ENCODE measurements at places on chromosomes 7 and 10.

DNA sequence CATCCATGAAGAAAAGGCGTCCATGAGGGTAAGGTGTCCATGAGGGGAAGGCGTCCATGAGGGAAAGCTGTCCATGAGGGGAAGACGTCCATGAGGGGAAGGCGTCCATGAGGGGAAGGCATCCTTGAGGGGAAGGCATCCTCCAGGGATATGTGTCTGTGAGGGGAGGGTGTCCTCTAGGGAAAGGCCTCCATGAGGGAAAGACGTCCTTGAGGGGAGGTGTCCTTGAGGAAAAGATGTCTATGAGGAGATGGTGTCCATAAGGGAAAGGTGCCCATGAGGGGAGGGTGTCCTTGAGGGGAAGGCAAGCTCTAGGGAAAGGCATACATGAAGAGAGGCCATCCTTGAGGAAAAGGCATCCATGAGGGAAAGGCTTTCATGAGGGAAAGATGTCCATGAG is 92.6 kb downstream of the INPP5A start:
- no peak for DNase-seq

GRCh38 chr10:133158756-133159610 is 1.0 kb upstream of the KNDC1 start:
- peak; percentile 15 for DNase-seq

GRCh38 chr7:100705320-100705752 is 585 bp upstream of the POP7 start:
- peak; percentile 67 for DNase-seq

DNA sequence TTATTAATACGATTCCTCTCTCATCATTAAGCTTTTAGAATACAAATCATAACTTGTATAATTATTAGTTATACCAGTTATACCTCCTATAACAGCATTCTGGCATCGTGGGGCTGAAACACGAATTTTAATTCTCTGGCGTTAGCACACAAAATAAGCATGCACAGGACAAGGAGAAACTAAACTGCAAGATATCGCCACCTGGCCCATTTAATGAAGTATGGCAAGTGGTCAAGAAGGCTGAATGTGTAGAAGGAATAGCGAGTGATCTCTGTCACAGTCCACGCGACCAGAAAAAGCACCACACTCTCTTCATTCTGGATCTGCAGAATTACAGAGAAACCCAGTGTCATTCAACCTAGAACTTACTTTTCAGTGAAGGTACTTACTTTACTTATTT is 18.1 kb downstream of the HACD1 start:
- DNase-seq = peak; percentile 19

- peak; percentile 21 for DNase-seq
Measured at GRCh38 chr10:131786756-131787605, 113.8 kb upstream of the PPP2R2D start.

- DNase-seq = no peak
Measured at GRCh38 chr7:154592388-154592787, 410.5 kb downstream of the PAXIP1 start.

DNA sequence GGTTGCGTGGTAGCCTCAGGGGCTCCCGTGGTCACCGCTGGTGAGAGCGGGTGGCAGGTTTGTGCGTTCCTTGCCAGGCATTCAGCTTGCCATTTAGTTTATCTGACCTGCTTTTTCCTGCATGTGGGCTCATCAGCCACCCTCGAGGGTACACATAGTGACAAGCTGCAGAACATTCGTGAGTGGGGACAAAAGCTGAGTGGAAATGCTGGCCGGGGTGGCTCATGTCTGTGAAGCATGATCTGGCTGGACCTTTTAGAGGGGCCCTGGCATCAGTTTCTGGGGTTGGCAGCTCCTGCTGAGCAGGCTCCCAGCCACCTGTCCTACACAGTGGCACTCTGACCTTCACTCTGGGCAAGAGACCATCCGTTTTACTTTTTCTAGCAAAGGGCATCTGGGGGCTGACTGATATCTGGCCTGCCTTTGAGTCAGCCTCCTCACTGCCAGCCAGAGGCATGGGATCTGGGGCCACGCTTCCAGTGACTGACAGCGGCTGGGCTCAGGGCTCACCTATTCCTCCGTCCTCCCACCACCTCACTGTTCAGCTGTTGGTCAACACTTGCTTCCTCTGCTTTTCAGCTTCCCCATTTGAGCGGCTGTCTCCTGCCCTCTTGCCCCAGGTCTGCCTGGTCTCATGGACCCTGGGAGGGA is 75.0 kb downstream of the LANCL2 start:
- no peak for DNase-seq

GRCh38 chr7:2717293-2718261 is 29.6 kb downstream of the AMZ1 start:
- DNase-seq = no peak

DNA sequence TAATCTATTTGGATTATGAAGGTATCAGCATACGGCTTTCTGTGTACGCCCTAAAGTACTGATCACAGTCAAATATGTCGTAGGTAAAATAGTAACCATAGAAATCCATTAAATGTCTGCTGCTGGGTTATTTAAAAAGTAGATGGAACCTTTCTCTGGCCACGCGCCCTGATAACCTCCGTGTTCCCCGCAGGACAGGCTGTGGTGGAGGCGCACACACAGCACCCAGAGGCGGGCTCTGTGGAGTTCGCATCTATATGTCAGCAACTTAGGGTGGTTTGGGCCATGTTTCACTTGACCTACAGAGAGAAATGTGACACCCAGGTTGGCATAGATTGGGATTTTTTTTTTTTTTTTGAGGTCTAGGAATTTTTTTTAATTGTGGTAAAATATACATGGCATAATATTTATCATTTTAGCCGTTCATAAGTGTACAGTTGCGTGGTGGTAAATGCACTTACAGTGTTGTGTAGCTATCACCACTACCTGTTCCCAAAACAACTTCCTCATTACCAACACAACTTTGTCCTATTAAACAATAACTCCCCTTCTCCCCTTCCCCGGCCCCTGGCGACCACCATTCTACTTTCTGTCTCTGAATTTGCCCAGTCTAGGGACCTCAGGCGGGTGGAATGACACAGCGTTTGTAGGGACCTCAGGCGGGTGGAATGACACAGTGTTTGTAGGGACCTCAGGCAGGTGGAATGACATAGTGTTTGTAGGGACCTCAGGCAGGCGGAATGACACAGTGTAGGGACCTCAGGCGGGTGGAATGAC is 15.4 kb downstream of the PPP2R2D start:
- no peak for DNase-seq

DNA sequence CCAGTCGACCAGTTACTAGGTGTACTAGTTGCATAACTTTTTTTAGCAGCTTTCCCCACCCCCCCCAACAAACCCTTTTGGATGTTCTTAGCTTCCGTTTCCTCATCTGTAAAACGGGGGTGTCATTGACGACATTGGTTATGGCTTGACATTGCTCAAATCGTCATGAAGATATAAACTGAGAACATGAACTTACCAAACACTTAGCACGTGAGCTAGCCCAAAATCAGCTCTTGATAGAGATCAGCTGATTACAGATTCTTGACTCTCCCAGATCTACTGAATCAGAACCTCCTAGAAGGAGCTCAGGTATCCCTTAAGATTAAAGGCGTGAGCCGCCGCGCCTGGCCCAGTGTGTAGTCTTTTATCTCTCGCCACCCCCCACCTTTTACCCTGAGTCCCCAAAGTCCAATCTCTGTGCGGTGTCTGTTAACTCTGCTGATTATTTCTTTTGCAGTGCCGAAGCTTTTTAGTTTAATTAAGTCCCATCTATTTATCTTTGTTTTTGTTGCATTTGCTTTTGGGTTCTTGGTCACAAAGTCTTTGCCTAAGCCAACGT is 1.0 kb upstream of the GNA12 start:
- DNase-seq = no peak

GRCh38 chr7:157651366-157652160 is 314.8 kb downstream of the DNAJB6 start:
- DNase-seq = no peak

GRCh38 chr10:88091490-88092061 is 228.2 kb downstream of the PTEN start:
- DNase-seq = no peak

DNA sequence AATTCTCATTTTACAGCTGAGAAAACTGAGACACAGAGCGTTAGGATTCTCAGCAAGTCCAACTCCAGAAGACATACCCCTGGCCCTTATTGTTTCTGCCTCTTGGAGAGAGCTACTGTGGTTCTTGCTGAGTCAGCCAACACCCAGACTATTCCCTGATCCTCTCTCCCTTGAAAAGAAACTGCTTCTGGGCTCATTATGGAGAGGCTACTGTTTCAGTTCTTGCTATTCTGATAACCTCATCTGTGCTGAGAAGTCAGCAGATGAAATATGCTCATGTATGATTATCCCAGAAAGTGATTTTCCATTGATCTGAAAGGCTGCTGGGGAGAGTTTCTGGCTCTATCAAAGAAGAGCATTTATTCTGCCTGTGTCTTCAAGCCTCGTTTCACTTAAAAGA is 455.6 kb upstream of the COBL start:
- no peak for DNase-seq

DNA sequence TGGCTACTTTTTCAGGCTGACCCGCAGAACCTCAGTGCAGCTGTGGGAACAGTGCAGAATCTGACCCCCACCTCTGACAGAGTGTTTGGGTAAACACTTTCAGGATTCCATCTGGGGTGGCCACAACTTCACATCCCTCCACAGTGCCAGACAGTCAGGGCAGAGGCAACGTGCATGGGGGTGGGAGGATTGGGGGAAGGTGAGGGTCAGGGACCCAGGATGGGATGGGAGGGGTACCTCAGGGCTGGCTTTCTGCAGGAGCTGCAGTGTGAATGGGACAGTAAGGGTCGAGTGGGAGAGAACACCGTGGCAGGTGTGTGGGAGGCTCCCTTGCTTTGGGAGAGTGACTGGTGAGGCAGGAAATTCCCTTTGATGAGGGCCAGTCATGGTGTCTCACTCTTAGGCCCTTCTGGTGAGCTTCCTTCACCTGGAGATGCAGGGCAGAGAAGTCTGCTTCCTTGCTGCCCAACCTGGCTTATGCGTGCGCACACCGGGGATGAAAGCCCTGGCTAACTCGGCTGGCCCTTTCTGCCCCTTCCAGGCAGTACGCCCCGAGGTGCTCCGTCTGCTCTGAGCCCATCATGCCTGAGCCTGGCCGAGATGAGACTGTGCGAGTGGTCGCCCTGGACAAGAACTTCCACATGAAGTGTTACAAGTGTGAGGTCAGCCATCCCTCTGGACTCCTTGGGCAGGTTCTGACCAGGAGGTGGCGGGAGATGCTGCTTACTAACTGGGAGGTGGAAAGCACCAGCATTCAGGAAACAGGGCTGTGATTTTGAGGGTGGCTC is 8.4 kb downstream of the ZYX start:
- no peak for DNase-seq

- DNase-seq = no peak
Measured at GRCh38 chr7:135366843-135367508, 133.3 kb downstream of the STRA8 start.

GRCh38 chr10:21100871-21101514 is 203.9 kb upstream of the NEBL start:
- no peak for DNase-seq

DNA sequence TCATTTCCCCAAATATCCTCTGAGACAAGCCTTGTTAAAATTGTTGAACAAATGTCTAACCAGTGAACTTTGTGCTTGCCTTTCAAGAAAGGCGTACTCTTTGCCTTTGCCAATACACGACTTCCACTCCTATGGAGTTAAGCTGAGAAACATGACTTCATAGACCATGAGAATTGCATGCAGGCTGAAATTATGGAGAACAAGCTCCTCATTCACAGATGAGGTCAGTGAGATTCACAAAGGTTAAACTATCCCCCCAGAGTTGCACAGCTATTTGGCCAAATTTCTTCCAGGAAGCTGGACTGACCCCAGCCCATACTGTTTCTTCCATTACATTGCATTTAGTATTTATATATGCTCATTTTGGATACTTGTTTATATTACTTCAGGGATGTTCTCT is 221.4 kb upstream of the SEMA3C start:
- DNase-seq = no peak

DNA sequence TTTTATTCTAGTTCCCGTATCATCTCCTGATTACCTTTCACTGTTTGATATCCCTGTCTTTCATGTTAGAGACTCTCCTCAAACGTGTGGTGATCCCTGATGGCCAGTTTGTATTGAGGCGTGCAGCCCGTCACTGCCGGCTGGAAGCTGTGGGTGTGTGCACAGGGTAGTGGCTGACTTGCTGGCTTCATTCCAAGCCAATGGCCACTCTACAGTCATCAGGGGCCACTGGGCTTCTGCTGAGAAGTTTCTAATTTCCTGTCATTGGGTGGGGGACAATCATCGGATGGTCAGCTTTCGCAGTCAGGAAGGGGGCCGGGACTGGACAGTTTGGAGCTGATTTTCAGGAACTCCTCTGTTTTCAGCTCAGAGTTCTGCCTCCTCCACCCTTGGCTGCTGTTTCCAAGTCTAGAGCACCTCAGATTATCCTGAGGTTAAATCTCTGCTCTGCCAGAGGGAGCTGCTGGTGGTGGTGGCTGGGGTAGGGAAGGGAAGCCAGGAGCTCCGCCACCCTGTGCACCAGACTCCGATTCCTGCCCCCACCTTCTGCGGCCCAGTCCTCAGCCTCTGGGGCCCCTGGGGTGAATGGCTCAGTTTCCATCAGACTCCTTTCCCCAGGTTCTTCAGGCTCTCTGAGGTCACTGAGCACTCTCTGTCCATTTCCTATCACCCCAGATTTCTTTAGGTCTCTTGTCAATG is 34.9 kb downstream of the BAIAP2L1 start:
- DNase-seq = no peak

GRCh38 chr10:77431209-77431611 is 206.4 kb downstream of the KCNMA1 start:
- DNase-seq = peak; percentile 37

GRCh38 chr10:131127138-131127589 is 184.4 kb downstream of the TCERG1L start:
- DNase-seq = no peak

GRCh38 chr7:25598765-25599164 is 370.5 kb upstream of the NPVF start:
- no peak for DNase-seq

DNA sequence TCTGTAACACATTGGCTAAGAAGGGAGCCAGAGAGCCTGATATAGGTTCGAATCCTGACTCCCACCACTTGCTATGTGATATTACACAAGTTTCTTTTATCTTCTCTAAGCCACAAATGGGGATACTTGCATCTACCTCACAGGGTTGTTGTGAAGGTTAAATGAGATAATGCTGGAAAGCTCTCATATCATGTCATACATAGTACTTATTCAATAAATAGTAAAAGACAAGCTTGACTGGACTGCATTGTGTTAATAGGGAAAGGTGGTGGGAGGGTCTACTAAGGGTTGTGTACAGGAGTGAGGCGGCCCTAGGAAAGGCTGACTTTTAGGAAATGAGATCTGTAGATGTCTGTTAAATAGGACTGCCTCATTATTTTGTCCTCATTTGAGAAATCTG is 35.8 kb upstream of the DNMBP start:
- no peak for DNase-seq

- DNase-seq = no peak
Measured at GRCh38 chr7:97457054-97457453, 274.8 kb upstream of the TAC1 start.

DNA sequence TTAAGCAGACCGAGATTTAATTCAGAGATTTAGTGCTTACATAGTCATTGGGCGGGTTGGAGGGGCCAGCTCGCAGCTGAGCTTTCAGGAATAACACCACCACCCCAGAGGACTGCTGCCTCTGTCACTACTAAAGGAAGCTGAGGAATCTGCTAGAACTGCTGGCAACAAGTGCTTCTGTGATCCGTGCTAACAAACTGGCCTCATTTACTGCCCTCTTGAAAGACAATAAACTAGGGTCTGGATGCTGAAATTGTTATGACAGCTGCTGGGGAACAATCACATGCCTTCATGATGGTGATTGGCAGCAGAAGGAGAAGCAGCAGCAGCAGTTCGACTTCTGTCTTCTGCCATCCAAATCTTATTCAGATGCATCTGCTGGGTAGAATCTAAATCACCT is 285.5 kb upstream of the TAC1 start:
- DNase-seq = no peak
